ENCODE measurements at places on chromosomes 2 and 18.
A peak's percentile ranks its signal among the peaks of the same experiment; 100 is the strongest.

DNA sequence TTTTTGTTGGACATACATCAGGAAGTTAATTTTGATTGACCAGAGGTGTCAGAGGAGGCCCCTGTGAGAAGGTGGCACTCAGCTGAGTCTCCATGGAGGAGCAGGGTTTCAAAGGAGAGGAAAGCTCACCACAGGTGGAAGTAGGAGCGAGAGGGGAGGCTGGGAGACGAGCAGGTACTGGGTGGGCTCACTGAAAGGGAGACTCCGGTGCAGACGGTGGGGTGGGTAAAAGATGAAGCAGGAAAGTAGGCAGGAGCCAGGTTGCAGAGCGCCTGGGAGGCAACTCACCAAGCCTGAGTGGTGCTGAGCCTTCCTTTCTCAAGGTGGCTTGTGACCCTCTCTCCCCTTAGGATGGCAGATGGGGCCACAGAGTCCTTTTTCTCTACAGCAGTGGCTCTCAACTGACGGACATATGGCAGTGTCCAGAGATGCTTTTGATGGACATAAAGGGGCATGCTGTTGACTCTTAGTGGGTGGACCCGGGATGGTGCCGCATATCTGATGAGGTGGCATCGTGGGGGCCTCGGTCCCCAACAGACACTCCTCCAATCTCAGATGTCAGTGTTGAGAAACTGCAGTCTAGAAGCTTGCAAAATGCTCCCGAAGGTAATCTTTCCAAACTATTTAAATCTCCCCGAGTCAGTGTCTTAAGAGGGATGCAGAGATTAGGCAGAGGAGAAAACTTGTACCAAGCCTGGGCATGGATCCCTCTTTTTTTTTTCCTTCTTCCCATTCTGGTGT, 64.0 kb downstream of the LPIN1 start:
- no peak for DNase-seq

GRCh38 chr2:236962816-236963215, 122.9 kb upstream of the COPS8 start:
- no peak for DNase-seq

DNA sequence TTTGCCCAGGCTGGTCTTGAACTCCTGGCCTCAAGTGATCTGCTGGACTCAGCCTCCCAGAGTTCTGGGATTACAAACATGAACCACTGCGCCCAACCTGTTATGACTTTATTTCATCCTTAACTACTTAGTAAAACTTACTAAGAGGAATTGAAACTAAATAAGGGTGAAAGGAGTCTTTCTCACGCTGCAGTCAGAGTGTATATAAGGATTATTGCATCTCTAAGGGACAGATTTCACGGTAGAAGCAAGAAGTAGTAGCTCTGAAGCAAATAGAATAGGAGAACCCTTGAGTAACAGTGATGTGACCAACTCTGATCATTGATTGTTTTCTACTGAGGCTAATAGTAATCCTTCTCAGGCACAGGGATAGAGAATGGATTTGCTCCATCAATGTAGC, 960.1 kb downstream of the CPS1 start:
- DNase-seq = no peak

GRCh38 chr2:24399434-24400206, 39.3 kb upstream of the ITSN2 start:
- no peak for DNase-seq

DNA sequence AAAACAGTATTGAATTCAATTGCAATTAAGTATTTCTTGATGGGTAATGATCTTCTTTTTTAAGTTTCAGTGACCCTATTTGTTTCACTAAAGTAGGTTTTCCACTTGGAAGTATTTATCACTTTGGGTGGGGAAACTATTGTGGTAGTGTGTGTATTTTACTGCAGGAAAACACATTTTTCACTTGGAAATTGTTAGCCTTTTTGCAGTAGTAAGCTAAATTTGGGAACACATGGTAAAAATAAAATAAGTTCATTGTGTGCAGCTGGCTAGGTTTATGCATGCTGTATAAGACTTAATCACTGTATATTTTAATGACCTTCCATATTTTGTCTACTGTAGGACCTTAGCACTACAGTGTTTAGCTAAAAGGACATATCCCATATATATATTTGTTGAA, 28.5 kb upstream of the RTTN start:
- no peak for DNase-seq

- DNase-seq = no peak
Measured at GRCh38 chr2:125667630-125668029, 988.3 kb upstream of the GYPC start.

GRCh38 chr2:79004680-79005079, 20.8 kb upstream of the REG3G start:
- no peak for DNase-seq

GRCh38 chr2:45622336-45623075, 11.4 kb upstream of the SRBD1 start:
- DNase-seq = no peak

GRCh38 chr2:85538507-85539360, at the start of gene MAT2A:
TSS of gene MAT2A (plus strand) at chr2:85539168. CDS start at chr2:85539288, 120 bp downstream.
- DNase-seq = peak; percentile 86

- DNase-seq = no peak
Measured at GRCh38 chr18:10660179-10660884, 134.5 kb downstream of the NAPG start.

GRCh38 chr2:171688129-171688465, 828 bp downstream of the DYNC1I2 start:
- DNase-seq = no peak

DNA sequence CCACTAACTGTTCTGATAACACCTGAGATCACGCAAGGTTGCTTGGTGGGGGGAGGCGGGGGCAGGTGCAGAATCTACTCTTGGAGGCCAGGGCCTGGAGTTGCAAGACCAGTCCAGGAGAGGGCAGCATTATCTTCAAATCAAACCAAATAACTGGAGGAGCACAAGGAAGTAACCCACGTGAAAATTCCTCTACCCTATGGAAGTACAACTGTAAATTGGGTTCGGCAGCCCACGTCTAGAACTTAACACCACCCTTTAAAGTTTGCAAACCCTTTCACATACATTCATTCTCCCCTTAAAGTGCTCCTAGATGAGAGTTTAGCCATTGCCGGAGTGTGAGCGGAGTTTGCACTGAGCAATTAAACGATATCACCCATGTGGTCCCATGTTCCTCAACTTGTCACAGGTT, 19.6 kb upstream of the CXCR1 start:
- peak; percentile 56 for DNase-seq

DNA sequence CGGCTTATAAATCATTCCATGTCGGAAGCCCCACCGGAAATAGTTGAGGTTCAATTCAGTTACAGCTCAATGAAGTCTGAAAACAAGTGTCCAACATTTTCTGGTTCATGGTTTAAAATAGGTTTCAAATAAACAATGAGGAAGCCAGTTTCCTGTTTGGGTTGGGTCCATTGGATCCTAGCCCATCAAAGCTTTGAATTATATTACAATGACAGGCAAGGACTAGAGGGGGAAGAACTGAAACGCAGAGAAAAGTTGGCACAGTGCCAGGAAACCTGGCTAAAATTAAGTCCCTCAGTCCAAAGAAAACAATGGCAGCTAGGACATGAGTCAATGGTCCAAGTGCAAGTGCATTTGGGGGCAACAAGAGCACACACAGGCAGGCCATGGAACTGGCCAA, 32.0 kb downstream of the SLC14A1 start:
- no peak for DNase-seq

- no peak for DNase-seq
Measured at GRCh38 chr2:108594982-108595464, 60.8 kb downstream of the LIMS1 start.

DNA sequence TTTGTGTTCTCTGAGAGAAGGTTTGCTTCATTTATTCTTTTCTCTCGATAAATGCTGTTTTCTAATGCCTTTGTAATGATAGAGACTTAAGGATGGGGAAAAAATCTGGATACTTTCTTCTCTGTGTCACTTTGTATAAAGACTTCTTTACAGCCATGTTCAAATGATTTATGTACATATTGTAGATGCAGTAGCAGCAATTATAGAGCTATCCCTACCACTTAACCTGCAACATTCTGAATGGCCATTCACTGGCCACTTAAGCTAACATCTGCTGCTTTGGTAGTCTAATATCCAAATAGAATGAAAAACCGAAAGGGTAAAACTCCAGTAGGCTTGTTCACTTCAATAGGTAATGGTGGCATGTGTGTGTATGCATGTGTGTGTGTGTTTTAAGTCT, 97.8 kb downstream of the CSRNP3 start:
- no peak for DNase-seq

- DNase-seq = no peak
Measured at GRCh38 chr18:48724442-48724841, 185.6 kb downstream of the CTIF start.

- no peak for DNase-seq
Measured at GRCh38 chr2:176272870-176273459, 3.7 kb downstream of the MTX2 start.

GRCh38 chr2:227308784-227309183, 16.3 kb upstream of the MFF start:
- no peak for DNase-seq

- DNase-seq = no peak
Measured at GRCh38 chr2:28086611-28087010, 196.1 kb downstream of the BABAM2 start.

DNA sequence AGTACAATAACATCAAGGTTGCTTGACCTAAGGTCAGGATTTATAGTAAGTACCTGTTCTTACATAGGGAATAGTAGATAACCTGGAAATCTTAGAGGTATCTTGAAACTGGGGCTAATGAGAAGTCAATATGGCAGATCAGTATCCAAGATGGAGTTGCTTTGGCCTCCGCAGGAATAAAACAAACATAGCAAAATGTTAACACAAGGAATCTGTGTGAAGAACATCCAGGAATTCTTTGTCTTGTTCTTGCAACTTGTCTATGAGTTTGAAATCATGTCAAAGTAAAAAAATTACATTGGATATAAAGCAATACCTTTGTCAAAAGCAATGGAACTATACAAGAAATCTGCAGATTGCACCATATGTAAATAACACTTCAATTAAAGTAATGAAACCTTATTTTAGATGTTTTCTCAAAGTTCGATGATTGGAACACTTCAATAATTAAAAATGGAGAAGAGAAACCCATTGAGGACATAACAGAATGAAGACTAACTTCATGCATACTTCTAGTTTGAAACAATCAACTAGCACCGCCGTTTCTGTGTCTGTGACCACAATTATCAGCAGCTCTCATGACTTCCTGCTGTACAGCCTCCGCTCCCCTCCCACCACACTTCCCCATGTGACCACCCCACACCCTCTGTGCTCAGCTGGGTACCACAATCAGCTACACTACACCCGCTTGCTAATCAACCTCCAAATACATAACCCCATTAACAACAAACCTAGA, 27.6 kb downstream of the C2orf76 start:
- peak; percentile 9 for DNase-seq

GRCh38 chr2:12036640-12036983, 290.2 kb downstream of the LPIN1 start:
- DNase-seq = no peak

GRCh38 chr18:33854086-33854826, 276.2 kb downstream of the ASXL3 start:
- DNase-seq = no peak

GRCh38 chr2:10237392-10238321, 65.0 kb upstream of the HPCAL1 start:
- DNase-seq = no peak

- no peak for DNase-seq
Measured at GRCh38 chr18:67590571-67591141, 74.1 kb upstream of the DSEL start.

DNA sequence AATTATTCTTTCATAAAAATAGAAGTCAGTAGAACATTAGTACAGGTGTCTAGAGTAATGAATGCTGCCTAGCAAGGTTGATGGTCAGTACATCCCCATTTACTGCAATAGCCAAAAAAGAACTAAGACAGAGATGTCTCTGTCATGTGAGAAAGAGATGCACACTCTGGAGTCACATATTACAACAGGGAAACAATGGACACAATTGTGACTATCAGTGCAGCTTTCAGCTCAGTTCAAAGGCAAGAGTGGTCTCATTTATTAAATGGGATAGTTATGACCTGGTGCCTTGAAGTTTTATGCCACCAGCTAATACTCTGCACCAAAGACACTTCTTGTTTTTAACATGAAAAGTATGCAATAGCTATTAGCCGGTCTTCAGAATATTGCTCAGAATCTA, 194.9 kb upstream of the CHAC2 start:
- DNase-seq = no peak
